SJSA1 (cell line): ENCODE measurements at places on chromosomes 7 and 10.

DNA sequence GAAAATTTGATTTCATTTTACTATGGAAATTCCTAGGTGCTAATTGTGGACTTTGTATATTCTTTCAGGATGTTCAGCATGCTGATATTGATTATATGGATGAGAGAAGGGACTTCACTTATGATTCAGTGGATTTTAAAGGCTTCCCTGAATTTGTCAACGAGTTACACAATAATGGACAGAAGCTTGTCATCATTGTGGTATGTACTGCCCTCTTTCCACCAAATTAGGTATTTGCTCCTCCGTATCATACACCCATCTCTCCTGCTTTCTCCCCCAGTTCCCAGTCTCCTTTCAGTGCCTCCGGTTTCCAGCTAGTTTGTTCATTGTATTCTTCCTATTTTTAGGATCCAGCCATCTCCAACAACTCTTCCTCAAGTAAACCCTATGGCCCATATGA is 34.6 kb downstream of the MGAM start:
- no peak for DNase-seq

- no peak for DNase-seq
These were observed 194.2 kb upstream of the SVIL start for GRCh38 chr10:29828956-29829355.

DNA sequence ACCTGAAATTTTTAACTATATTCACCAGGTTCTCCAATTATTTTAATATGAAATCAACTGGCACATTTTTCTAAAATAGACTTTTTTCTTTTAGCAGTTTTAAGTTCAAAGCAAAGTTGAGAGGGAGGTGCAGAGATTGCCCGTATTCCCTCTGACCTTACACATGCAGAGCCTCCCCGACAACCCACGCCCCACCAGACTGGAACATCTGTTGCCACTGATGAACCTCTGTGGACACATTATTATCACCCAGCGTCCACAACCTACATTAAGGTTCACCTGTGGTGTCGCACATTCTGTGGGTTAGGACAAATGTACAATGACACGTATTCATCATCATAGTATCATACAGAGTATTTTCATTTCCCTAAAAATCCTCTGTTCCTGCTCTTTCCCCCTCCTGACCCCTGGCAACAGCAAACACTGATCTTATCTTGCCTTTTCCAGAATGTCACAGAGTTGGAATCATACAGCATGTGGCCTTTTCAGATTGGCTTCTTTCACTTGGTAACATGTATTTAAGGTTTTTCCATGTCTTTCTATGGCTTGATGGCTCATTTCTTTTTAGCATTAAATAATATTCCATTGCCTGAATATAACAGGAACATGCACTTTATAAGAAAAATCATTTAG is 37.1 kb downstream of the COBL start:
- DNase-seq: no peak

DNA sequence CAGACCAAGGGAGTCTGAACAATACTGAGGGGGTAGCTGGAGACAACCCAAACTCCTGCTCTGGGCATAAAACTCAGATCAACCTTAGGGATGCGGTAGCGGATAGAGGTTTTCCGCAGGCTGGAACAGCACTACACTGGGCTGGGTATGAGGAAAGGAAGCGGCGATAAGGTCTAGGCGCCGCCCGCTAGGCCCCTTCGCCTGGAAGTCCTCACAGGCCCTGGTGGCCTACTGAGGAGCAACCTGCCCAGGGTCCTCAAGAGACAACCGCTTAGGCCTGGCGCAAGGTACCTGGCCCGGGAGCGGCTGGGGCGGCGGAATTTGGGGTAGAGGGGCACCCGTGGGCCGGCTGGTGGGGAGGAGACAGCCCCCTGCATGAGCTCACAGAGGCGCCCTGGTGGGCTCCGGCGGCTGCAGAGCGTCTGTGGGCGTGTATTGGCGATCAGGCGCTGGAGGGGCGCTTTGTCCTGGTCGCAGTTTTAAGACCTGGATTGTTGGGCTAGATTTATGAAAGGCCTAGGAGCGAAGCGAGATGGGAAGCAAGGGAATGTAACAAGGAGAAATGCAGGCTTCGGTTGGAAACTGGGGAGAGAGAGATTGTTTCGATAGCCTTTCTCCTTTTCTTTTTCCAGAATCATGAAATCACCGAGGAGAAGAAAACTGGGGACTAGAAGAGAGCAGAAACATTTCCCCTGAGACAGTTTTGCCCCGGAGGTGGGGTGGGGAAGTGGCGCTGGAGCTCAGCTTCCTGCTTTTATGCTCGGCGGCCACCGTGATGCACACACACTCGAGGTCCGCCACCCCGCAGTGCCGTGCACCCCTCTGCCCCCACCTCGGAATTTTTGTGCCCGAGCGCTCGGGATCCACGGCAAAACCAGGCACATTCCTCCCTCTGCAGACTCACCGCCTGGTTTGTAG is 2.4 kb upstream of the NKX2-3 start:
- DNase-seq: no peak

DNA sequence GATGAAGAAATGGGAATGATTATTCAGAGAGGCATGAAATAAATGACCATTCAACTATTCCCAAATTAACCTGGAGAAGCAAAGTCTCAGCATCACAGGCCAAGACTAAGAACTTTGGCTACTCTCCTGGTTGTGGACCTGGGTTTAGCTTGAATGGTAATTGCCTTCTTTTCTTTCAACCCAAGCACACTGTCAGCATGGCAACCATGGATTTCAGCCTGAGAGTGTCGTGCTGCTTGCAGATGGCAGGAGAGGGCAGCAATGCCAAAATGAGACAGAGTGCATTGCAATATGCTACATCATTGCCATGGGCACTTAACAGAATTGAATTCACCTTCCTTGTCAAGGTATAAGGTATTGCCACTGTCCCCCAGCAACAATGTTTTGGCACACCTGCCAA is 767.2 kb downstream of the REEP3 start:
- DNase-seq: no peak

DNA sequence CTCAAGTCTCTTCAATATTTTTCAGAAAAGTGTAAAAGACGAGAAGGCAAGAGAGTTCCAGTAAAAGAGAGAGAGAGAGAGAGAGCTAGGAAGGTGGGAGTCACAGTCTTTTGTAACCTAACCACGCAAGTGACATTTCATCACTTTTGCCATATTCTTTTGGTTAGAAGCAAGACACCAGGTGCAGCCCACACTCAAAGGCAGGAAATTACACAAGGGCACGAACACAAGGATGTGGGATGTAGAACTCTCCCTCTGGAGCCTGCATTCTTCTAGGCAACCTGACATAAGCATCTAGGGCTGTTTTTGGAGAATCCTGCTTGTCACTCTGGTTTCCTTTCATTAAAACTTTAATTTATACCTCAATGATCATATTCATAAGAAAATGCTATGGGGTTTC is 1213.1 kb downstream of the DNAJB9 start:
- no peak for DNase-seq

- DNase-seq: peak; percentile 48
These were observed 227.2 kb downstream of the ADAM12 start for GRCh38 chr10:126160971-126161630.

DNA sequence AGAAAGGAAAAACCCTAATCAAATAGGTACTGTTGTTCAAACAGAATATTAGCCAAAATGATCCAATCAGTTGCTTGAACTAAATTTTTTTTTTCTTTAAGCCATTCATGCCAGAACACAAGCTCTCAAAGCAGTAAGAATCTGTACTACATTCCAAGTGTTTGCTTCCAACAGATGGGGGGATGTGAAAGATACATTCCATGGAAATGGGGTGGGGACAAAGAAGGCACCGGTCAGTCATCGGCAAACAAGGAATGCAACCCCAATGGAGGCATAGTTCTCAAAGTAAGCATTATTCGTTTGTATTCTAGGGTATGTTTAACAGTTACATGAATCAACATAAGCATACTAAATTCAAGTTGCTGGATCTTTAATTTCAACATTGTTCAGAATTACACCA is 32.5 kb downstream of the C10orf143 start:
- DNase-seq: no peak

GRCh38 chr10:99276848-99277486 is 41.3 kb upstream of the HPSE2 start:
- no peak for DNase-seq

DNA sequence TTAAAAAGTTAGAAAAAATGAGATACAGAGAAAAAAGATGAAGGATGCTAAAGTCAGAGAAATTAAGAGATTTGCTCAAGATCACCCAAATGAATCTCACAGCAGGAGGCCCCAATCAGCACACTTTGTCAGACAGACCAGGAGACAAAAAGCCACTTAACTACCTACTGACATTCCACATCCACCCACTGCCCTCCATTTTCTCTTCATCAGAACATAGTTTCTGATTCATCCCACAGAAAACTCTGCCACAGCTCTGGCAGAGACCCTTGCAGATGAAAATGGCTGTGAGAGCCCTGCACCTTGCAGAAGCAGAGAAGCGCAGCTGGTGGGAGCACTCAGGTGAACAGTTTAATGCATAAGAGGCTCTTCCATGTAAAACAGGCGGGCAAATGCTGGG is 26.6 kb downstream of the DGKI start:
- no peak for DNase-seq
